ENCODE measurements at places on chromosomes 7 and 10.

DNA sequence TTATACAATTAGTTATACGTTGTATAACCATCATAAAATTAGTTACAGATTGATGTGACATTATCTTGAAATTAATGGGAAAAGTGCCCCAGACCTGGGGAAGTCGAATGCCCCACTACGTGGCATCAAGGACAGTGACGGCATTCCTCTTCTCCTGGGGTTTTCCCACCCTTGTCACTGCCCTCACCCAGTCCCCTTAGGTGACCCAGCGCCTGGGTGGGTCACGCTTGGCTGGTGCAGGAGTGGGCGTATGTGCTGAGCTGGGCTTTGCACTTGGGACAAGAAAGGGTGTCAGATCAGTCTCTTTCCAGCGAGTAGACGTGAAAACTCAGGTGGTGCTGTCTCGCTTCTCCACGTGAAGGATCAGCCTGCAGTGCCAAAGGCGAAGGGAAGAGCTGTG, 7.6 kb downstream of the FOXK1 start:
- no peak for DNase-seq

DNA sequence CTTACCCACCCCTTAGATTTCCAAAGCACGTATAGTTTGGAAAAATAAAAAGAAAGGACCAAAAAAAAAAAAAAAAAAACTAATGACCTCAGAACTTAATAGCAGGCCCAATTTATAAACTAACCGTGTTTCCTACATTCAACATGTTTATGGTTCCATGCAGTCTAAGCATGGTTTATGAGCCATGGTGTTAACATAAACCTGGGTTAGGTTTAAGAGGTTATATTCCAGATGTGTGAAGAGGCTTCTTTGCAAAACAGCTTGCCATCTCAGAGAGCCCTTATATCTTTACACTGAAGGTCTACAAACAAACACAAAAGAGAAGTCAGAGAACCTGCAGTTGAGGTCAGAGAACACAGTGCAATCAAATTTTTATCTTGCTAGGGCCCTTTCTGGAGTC, 15.8 kb downstream of the TMEM254 start:
- DNase-seq = no peak

DNA sequence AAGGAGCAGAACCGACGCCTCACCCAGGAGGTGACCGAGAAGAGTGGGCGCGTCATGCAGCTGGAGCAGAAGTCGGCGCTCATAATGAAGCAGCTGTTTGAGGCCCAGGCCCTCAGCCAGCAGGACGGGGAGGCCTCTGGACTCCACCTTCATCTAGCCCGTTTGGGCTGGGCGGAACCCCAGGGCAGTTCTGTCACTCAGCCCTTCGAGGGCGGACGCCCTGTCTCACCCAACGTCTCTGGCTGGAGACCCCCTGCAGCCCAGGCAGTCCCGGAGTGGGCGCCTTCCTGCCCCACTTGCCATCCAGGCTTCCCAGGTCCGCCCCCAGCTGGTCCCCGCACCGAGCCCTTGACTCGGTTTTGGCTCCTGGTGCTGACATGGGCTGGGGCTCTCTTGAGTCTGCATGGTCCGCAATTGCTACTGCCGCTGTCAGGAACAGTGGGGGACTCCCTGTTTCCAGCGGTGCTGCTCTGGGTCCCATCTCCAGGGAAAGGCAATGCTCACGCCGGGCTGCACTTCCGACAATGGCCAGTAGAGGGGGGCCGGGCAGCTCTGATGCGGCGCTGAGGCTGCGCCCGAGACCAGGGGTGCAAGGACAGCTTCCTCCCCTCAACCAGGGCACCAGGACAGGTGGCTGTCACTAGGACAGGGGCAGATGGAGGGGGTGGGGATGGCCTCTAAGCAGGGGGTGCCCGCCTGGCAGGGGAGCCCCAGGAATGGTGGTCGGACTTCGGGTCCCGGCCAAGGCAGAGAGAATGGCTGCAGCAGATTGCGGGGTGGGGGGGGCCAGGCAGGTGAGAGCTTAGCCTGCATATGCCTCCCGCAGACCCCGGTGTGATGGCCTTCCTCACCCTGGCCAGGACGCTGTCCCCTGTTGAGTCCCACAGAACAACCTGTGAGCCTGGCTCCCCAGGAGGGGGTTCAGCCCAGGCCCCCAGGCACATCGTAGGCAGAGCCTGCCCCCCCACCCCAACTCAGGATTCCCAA, 71.2 kb upstream of the KCTD7 start:
- peak; percentile 37 for DNase-seq

GRCh38 chr10:118754229-118754555, 578 bp downstream of the CACUL1 start:
- no peak for DNase-seq

GRCh38 chr10:123502983-123503382, 163.2 kb upstream of the GPR26 start:
- no peak for DNase-seq

GRCh38 chr10:95502377-95502776, 58.8 kb downstream of the SORBS1 start:
- DNase-seq = no peak

DNA sequence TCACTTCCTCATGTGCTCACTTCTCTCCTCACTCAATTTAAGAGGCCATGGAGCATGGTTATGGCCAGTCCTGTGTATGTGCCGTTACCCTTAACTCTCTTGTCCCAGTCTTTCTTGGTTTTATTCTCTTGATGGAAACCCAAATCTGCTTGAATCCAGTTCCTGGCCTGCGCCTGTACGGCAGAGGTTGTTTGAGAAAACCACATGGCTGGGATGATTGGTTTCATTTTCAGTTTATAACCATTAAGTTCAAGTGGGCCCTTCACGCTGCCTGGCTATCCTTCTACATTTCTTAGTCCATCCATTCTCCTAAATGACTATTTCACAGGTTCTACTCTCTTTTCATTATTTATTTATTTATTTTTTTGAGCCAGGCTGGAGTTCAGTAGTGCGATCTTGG, 1.6 kb upstream of the ZNF239 start:
- no peak for DNase-seq

DNA sequence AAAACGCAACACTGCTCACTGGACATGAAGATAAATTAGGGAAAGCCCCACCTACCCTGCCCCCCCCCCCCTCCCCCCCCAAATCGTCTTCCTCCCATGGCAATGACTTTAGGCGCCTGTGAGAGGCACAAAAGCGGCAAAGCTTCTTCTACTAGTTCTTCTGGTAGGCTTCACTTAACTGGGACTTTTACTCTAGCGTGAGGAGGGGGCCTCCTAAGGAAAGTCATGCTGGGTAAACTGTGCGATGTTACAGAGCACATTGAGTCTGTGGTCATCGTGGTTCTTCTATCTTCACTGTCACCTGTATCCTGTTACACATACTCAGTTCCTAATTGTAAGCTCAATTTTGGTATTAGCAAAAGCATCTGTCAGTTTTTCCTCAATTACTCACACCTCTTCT, 25.1 kb downstream of the HSPB1 start:
- no peak for DNase-seq

- no peak for DNase-seq
These were observed 50.6 kb upstream of the TES start for GRCh38 chr7:116159711-116160110.

DNA sequence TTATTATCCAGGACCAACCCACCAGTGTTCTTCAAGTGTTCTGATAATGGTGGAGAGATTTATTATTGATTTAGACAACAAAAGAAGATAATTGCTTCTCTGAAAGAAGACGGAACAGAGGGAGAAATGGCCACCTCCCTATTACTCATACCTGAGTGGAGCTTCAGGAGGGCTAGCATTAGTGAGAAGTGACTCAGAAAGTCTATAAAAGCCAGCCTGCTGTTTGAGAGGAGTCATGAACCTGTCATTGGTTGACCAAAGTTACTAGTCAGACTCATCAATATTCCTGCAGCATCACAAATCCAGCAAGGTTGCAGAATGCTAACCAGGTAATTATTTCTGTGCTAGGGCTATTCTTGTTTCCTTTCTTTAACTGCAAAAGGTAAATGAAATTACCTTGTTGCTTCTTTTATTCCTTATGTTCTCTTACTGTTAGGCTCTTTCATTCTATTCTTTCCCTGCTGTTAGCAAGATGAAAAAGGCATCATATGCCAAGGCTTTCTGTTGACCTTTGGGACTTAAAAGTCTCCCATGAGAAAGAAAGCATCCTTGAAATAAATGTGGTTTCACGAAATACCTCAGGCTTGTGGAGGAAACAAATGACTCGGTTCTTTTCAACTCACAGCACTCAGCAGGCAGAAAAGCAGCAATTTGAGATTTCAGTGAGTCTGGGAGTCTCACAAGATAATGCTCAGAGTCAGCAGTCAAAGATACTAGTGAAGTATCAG, 256.4 kb upstream of the PHYHIPL start:
- DNase-seq = no peak

DNA sequence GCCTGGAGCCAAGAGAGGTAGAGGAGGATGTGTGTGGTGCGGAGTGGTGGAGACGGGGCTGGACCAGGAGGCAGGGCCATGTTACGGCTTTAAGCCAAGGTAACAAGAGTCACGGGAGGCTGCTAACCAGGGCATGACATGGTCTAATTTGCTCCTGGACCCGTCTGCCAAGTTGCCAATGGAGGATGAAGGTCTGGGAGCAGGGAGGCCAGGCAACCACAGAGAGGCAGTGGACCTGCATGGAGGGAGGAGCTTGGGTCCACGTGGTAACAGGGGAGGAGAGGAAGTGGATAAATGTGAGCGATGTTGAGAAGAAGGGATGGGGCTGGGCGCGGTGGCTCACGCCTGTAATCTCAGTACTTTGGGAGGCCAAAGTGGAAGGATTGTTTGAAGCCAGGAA, 31.0 kb downstream of the SRRM3 start:
- no peak for DNase-seq

GRCh38 chr10:7100032-7100702, 310.7 kb downstream of the SFMBT2 start:
- DNase-seq = no peak

DNA sequence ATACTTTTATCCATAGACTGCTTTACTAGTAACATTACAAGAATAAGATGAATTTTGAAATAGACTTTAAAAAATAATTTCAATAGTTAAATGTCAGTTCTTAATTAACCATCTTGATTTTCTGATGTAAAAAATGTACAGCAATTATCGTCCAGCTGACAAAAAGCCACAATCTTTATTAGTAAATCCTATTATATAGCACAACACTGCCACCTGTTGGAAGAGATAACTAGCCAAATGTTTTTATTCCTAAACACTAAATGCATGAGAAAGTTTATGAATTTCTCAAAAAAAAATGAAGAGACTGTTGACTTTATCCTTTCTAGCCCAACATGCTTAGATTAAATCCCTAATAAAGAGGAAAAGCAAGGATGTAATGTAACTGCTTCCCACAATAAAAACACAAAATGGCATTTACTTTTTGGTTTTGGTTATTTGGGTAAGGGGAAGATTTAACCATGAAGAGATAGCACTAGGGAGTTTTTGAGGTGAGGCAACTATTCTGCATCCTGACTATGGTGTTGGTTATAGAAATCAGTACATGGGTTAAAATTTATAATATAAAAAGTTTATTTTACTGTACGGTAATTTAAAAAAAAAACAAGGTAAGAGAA, 8.0 kb downstream of the COA1 start:
- DNase-seq = no peak

DNA sequence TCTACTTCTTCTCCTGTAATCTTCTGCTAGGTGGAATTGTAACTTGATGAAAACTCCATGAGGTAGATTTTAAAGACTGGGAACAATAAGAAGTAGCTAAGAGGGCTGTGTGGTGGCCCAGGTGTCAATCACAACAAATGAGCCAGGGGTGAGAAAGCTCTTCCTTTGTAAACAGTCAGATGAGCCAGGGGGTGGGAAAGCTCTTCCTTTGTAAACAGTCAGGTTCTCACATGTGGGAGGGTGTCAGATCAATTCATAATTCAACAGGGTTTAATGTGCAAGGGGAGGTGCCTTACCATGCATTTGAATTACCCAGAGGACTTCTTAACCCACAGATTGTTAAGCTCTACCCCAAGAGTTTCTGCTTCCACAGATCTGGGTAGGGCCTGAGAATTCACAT, 312.4 kb upstream of the AUTS2 start:
- no peak for DNase-seq

DNA sequence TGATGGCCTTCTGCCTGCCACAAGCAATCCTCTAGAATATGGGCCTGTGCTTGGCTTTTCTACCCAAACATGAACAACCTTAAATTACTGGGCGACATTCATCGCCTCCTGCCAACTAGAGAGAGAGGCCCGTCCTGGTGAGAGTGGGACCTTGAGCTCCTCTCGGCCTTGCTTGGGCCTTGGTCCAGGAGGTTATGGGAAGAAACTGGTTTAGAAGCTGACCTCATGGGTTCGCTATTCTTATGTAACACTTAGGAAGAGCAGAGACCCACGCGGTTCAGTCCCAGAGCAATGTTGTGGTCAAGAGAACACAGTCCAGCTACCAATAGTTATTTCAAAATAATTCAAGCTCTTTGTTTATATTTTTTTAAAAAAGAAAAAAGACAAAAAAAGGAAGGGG, 176.3 kb upstream of the ZNF32 start:
- DNase-seq = no peak

DNA sequence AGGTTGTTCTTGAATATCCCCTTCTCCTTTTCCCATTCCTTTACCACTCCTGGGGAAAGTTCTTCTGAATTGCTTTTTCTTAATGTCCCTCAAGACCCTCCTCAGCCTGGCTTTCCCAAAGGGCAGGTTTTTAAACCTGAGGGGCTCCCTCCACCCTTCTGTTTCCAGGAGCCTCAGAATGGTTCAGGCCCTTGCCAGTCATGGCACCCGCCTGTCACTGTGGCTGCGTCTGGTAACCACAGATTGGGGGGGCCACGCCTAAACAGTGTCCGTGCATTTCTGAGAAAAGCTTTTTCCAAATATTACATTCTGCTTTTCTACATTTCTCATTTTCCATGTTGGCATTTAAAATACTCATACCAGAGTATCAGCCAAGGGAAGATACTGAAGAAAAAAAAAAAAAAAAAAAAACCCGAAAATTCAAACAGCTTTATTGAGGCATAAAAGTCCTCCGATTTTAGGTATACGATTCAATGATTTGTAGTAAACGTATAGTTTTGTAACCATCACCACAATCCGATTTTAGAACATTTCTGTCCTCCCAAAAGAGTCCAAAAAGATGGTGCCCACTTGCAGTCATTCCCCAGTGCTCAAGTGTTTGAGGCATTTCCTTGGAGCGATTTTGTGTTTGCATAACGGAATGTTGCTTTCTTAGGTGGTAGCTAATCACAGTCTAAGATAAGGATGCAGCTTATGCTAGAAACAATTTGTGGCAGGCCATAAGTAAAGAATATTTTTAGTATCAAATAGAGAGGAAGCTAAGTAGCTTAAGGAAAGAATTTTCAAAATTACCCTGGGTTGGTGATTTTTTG, 22.1 kb downstream of the HKDC1 start:
- DNase-seq = no peak

DNA sequence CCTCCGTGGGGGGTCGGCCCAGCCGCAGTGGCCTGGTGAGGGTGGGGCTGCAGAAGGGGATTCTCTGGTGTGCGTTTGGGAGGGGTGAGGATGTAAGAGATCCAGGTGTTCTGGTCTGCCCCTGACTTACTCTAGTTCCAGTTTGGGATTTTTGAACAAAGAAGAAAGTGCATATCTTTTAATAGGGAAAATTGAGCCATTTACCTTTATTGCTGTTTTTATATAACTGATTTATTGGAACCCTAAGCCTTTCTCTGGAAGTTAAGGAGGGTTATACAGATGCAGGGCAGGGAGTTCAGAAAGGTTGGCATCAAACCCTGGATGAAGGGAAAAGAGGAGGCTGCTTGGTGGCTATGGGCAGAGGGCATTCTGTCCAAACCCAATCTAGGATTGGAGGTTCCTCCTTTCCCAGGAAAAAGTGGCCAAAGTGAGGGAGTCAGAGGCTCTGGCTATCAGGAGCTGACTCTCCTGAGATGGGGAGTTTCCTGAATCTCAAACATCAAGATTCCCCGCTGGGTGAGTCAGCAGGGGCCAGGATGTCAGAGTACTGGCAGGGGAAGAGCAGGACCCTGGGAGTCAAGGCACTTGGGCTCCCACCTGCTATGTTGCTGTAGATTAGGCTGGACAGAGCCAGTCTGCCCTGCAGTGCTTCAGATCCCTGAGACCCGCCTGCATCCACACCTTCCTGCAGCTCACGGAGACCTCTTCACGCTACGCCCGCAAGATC, 67.5 kb downstream of the CLIP2 start:
- DNase-seq = no peak

Data from stimulated activated CD8-positive, alpha-beta memory T cell treated with anti-CD3 and anti-CD28 coated beads, Interleukin-7, amount 100 ng/mL, for 1 hour (primary cell).